Stimulated activated CD8-positive, alpha-beta memory T cell treated with anti-CD3 and anti-CD28 coated beads, Interleukin-12 subunit alpha, Interleukin-12 subunit beta, amount 100 ng/mL, for 1 hour (primary cell): ENCODE measurements at places on chromosomes 2 and 18.

DNA sequence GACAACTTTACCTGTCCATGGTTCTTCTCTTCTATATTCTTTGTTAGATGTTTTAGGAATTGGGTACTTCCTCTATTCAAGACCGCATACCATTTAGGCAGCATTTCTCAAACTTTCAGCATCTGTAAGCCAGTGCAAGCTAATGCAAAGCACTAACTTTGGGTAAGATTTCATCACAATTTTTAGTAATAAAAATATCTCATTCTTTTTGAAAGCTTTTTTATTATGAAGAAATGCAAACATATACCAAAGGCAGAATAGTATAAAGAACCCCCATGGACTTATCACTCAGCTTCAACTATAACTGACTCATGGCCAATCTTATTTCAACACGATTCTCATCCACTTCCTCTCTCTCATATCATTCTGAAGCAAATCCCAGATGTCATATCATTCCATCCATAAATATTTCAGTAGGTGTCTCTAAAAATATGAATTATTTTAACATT lies 32.9 kb downstream of the INO80C start:
- no peak for DNase-seq

DNA sequence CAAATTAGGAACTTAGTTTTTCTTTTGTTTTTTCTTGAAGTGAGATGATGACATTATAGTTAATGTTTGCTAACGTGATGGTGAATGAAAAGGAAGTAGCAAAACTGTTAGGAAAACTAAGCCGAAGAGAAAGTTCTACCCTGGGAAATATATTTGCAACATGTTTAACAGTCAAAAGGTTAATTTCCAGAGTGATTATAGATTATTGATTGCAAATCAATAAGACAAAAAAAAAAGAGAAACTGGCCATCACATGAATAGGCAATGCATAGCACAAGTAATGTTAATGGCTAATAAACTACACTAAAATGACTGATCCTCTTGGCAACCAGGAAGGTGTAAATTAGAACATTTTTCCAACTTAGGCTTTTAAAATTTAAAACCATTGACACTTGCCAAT lies 26.0 kb upstream of the AMMECR1L start:
- no peak for DNase-seq

- DNase-seq: no peak
Measured at GRCh38 chr2:28955467-28955866, 25.6 kb upstream of the TOGARAM2 start.

- no peak for DNase-seq
Measured at GRCh38 chr2:19879120-19879519, 22.7 kb downstream of the TTC32 start.

DNA sequence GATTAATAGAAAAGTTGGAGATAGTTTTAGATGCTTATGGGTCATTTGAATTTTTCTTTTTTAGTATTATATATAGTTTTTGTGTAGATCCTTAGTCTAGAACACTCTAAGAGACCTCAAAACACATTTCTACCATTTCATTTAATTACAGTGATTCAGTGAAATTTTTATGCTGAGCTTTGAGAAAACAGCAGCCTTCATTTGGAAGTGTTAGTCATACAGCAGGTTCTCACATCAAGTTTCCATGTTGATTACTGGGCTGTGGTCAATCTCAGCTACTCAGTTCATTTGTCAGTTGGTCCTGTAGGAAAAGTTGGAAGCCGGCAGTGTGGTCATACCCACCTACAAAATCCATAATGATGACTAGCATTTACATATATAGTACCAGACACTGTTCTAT lies 37.9 kb downstream of the MAP3K19 start:
- DNase-seq: no peak

GRCh38 chr2:39375917-39376316 lies 61.2 kb downstream of the MAP4K3 start:
- DNase-seq: no peak

- DNase-seq: no peak
Measured at GRCh38 chr2:71666094-71666474, 212.7 kb downstream of the DYSF start.

GRCh38 chr2:148048475-148049221 lies 27.8 kb downstream of the MBD5 start:
- DNase-seq: no peak

- no peak for DNase-seq
Measured at GRCh38 chr18:56563568-56563967, 74.8 kb downstream of the TXNL1 start.

GRCh38 chr2:233442028-233442310 lies 87.7 kb downstream of the DGKD start:
- no peak for DNase-seq

GRCh38 chr2:106978647-106979046 lies 92.7 kb upstream of the ST6GAL2 start:
- DNase-seq: no peak

DNA sequence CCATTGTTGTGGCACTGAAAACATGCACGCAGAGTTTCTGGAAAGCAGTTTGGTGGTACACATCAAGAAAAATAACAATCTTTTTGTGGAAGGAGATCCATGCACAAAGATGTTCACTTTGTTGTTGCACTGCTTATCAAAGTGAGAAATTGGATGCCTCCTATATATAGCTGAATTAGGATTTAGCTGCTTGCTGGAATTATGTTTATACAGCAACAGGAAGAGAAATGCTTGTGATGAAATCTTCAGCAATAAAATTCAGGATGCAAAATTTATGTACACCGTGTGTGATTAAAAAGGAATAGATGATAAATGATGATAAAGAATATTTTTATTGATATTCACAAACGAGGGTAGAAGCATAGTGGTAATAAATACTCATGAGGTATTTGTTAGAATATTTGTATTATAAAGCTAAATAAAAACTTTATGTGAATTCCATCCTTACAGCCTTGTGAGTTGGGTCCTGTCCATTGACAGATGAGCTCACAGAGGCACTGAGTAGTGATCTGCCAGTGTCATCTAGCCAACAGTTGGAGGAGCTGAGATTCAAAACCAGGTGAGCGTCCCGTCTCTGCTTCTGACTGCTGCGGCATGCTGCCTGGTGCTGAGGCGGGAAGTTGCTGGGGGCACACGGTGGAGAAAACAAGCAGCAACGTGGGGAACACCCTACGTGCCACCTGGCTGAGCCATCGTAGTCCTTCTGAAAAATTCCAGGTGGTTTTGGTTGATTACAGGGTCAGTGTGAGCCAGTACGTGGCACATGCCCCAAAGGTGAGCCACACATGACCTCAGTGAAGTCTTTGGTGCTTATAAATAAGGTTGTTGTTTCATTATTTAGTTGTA lies 80.2 kb downstream of the ASAP2 start:
- no peak for DNase-seq

- DNase-seq: no peak
Measured at GRCh38 chr2:205405752-205406151, 276.5 kb upstream of the NRP2 start.

DNA sequence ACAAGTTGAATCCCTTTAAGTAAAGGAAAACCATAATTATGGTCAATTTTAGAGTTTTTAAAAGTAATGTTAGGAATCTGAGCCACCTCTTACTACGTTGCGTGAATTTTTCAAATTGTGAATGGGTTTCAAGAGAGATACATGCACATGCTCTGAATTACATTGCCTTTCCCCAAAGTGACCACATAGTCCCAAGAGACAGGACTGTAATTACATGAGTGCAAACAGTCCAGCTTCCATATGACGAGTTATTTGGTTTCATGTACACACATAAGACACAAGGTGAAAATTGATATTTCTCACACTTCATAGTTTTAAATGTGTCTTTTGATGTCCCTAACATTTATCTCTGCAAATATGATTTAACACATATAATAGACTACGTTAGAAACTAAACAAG lies 850.8 kb downstream of the LRP1B start:
- DNase-seq: no peak

DNA sequence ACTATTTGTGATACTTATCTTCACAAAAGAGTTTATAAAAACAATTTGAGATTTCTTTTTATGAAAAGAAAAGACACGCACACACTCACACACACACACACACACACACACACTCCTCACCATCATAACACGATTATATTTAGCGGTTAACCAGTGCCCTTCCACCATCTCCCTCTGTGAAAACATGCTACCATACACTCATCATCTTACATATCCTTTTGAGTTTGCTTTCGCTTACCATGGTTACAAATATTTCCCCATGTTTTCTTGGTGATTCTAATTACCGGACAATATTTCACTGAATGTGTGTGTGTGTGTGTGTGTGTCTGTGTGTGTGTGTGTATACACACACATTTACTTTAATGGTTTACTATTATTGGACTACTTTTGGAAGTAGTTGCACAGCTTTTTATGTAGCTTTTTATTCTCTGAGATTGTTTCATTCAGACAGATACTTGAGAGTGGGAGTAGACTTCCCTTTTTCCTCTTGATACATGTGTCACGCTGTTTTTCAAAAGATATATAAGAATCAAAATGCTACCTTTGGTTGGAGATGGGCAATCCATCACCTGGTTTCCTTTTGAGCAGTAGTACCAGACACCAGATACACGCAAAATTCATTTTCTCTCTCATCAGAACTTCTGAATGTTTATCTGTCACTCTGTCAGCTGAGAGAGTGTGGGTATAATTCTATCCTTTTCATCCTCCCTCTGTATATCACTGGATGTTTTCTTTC lies 138.1 kb downstream of the SETBP1 start:
- no peak for DNase-seq

GRCh38 chr2:24986372-24986771 lies 14.6 kb upstream of the DNAJC27 start:
- no peak for DNase-seq

DNA sequence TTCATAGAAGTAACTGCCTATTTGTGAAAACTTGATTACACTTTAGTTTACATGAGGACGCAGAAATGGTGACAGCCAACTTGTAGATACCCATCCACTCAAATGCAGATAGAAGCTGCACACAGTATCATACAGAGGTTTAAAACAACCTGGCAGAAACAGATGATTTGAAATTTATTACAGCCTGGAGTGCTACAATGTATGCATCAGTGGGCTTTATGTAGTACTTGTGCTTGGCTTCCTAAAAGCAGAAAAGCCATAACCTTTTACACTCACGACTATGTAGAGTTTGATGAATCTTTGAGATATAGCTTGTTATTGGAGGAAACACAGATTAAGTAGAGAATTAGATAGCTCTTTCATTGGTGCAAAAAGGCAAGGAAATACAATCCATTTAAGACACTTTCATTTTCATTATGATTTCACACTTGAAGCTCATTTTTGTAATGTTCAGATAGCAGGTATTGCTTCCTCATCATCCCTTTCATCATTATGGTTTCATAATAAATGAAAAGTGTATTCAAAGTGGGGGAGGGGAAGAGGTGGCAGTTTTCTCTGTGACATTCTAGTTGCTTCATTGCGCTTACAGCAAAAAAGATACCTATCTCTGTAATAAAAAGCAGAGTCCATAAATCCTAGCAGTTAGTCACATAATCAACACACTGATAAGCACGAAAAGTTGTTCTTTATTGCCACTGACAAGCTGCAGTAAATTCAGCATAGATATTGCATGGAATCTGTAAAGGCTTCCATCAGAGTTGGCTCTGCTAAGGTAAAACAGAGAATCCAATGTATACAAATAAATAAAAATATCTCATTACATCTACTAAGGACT lies 789.8 kb upstream of the FSHR start:
- DNase-seq: no peak

- DNase-seq: no peak
Measured at GRCh38 chr2:40454321-40454720, 2.4 kb upstream of the SLC8A1 start.

- DNase-seq: no peak
Measured at GRCh38 chr2:98634406-98635092, 26.2 kb downstream of the UNC50 start.

DNA sequence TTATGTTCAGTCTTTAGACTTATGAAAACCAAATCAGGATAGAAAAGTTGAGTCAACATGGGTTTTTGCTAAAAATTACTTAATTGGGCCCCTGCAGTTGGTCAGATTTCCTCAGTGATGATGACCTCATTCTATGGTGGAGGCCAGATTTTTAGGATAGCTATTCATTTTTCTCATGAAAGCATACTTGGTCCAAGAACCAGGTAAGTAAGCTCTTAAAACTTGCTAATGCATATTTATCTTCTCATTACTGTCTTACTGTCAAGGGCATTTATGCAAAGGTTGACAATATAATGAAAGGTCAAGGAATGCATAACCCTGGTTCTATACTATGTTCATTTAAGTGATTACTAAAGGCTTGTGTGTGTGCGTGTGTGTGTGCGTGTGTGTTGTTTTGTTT lies 650.6 kb downstream of the SATB2 start:
- no peak for DNase-seq

DNA sequence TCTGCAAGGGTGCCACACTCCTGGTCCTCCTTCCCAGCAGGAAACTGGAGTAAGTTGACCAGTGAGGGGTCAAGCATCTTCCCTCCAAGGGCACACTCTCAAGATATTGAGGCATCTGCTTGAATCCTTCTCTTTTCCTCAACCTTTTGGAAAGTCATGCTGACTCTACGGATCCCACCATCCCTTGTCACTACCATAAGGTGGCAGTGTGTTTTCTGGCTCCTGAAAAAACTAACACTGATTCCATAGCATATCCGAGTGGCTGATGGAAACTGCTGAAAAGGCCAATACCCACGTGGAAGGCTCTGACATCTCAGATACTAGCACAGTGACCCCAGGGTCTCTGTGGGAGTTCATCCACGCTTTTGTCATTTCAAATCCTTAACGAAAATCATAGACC lies 37.1 kb downstream of the GPR45 start:
- DNase-seq: no peak

- DNase-seq: no peak
Measured at GRCh38 chr18:35049111-35050027, 8.2 kb downstream of the MAPRE2 start.

DNA sequence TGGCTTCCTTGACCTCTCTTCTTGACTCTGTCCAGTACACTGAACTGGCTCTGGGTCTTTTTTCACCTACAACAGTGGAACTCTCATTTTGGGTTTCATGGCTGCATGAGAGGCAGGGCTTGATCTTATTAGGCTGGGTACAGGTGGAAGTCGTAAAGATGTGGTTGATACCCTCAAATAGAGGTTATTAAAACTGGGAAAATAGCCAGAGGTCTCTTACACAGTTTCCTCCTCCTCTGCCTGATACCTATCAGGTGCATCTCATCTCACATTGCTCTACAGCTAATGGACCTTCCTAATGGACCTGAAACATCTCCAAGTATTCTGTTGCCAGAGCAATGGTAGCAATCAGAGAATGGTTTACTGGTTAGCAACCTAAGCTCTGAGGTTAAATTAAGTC lies 231.8 kb downstream of the ETAA1 start:
- no peak for DNase-seq

GRCh38 chr18:58669731-58670378 lies 1.4 kb upstream of the MALT1 start:
- DNase-seq: no peak

DNA sequence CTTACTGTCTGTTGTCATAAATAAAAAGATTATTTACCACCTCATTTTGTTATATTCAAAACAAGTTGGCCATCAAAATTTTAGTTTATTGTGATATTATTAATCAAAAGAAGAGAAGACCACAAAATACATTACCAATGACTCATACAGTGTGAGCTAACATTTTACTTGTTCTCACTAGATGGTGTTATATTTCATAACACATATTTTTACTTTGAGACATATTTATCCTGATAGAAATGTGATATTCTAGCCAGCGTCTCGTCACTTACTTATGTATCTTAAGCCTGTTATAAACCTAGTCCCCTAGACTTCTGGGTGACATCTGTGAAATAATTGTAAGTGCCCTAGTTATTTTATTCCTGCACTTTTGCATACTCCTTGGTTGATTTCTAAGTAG lies 263.2 kb downstream of the CDH7 start:
- no peak for DNase-seq

GRCh38 chr2:55555977-55556376 lies 36.5 kb downstream of the CFAP36 start:
- no peak for DNase-seq
